GM12878 (cell line): ENCODE measurements at places on chromosomes 7 and 10. TPM values are rescaled to one million over a fixed set of nuclear protein-coding genes. Genes with fewer than 3 reads are reported as not detected.

DNA sequence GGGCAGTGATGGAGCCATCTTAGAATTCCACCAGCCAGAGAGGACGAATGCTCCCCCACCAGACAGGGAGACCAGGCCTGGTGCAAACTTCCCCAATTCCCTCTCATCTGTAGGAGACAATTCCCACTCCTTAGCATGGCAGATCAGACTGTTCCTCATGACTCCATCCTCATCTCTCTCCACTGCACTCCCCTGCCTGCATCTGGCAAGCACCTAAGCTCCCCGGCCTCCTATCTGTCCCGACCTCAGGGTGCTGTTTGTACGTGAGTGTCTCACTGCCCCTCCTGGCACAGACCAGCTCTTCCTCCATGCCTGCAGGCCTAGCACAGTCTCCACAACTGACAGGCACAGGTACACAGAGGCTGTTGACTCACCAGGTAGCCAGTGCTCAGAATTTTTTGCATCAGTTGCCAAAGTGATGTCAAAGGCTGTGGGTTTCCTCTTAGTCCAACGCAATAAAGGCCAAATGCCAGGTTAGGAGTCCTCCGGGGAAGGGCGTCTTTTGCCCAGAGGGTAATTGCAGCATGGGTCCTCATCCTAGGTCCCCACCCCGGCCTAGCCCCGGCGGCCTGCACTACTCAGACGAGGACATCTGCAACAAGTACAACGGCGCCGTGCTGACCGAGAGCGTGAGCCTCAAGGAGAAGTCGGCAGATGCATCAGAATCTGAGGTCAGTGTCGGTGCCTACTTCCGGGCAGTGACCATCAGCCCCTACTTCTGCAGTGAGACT lies 436.8 kb upstream of the FOXK1 start:
- DNase-seq, result no peak

DNA sequence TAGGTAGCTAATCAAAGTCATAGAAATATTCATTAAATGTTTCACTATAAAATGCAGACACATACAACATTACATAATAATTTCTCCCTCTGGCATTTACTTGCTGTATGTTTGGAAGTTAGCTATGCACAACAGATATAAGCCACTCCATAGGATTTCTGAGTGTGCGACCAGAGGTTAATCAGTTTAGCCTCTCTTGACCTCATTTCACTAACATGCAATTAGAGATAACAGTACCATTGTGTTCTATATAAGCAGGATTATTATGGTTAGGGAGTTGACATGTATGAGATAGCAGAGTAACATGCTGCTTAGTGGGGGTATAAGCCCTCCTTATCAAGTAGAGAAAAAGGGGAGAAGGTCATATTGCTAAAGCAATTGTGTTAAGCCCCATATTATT lies 26.4 kb downstream of the GLUD1 start:
- DNase-seq, result no peak

- DNase-seq, result no peak
Measured at GRCh38 chr7:25314094-25314730, 85.9 kb upstream of the NPVF start.

DNA sequence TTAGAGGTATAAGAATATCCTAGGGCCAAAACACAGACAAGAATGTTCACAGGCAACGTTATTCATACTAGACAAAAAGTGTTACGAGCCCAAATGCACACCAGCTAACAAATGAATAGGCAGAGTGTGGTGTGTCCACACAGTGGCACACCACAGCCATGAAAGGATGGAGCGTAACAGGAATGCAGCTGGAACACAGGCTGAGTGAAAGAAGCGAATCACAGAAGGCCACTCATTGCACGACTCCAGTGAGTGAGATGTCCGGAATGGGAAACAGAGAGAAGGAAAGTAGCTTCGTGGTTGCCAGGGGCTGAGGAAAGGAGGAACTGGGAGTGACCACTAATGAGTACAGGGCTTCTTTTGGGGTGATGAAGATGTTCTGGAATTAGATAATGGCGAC lies 198.8 kb downstream of the TNS3 start:
- DNase-seq, result no peak

DNA sequence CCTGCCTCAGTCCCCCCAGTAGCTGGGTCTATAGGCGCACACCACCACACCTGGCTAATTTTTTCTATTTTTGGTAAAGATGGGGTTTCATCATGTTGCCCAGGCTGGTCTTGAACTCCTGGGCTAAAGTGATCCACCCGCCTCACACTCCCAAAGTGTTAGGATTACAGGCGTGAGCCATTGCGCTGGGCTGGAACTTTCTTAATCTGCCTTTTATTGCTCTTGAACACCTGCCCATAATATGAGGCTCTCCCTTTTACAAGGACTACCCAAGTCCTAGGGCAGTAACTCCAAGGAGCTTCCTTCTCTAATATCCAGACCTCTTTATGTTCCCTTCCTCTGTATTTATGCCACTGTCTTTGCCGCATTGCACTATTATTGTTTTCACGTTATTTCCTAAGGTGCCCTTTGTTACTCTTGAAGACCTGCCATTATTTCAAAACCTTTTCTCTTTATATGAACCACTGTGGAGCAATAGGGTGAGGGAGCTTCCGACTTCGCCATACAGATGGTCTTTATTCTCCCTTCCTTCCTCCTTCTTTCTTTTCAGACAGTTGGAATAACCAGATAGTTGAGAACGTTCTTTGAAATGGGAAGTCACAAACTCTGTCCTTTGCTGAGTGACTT lies 36.3 kb upstream of the TCF7L2 start:
- DNase-seq, result no peak

GRCh38 chr10:95248989-95249388 lies 41.8 kb downstream of the PDLIM1 start:
- DNase-seq, result no peak

DNA sequence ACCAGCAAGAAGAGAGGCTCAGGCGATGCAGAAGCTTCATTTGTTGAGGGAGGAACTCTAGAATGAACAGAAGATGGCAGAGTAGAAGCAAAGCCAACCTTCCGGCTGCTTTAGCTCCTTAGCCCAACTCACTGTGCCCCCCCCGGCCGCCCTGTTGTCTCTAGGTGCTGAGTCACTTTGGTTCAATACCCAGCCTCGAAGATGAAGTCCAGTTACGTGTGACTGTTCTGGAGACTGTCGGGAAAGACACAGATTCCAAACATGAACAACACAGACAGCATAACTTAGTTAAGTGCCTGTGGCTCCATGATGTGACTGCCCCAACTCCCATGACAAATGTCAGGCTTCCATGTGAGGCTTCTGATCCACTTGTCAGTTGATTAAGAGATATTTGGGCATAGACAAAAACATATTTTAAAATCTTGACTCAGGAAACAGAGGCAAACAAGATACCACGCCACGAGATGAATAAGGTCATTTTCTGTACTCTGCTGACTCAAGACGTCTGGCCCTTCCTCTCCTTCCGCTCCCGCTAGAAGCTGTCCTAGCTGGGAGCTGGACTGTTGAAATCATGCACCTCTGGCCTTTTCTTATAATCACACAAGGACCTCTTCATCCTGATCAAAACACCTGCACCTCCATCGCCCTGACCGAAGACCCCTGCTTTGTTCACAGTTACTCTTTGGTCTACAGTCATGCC lies 199.3 kb downstream of the FRMD4A start:
- no peak for DNase-seq

- no peak for DNase-seq
Measured at GRCh38 chr7:72403458-72404076, 8.6 kb downstream of the CALN1 start.

- no peak for DNase-seq
Measured at GRCh38 chr7:91568138-91568537, 303.9 kb downstream of the FZD1 start.

DNA sequence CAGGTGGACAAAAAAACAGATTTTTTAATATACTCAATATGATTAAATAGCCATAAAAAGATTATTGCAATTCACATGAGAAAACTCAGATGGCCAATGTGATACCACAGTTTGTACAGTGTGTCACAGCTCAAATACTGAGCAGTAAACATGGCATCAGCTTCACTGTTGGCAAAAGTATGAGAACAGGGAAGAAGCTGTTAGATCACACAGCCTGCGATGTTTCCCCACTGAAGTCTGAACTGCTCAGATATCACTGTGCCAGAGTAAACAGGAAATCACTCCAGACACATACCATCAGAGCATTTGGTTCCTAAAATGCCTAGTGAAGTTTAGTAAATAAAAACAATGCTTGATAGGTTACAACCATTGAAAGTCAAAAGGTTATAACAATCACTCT lies 347.8 kb downstream of the ETV1 start:
- DNase-seq, result no peak

Gene AGR2
- total RNA-seq, result 0.67 and 1.7 TPM in 2 replicates

Gene LAMB4
- total RNA-seq, result not detected in 2 replicates

Gene FAM20C
- 0.08 and 0.44 TPM in 2 replicates for total RNA-seq
